IMR-90 (cell line): ENCODE measurements at places on chromosomes 5 and 9.

DNA sequence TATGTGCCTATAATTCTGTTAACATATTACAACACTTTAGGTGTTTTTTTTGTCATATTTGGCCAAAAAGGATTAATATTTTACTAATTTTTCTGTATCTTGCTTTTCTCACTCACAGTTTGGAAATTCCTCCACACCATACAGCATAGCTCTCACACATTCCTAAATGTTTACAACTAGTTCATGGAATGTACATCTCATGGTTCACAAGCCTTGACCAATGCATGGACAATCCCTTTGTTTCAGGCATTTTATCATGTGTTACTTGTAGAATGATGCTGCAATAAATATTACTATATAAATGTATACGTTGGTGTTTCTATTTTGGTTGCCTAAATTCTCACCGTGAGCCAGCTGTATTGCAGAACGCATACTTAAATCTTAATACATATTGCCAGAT, 80.5 kb upstream of the SPATA31C2 start:
- peak; percentile 80 for DNase-seq

- DNase-seq: no peak
Measured at GRCh38 chr5:39638813-39639212, 214.0 kb upstream of the DAB2 start.

DNA sequence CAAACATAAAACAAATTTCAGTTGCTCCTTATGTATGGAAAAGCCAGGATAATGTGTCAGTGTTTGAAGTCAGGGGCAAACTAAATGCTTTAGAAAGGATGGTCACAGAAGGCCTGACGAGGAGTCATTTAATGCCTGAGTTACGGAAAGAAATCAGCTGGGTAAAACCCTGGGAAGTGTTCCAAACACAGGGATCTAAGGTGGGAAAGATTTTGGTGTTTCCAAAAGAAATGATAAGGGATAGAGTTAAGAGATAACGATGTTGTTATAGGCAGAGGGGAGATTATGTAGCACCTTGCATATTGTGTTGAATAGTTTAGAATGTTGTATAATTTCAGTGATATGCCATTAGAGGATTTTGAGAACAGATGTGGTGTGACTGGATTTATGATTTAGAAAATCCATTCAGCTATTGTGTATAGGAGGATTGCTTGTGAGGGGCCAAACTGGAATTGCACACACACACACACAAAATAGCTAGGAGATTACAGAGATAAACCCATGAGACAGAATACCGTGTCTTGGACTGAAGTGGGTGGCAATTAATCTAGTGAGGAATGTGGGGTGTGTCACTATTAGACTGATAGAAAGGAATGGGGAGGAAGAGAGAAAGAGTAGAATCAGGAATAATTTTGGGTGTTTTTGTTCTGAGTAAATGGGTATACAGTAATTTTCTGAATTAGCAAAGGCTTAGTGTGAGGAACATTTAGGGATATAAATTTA, 274.2 kb upstream of the DAB2 start:
- no peak for DNase-seq

GRCh38 chr5:55993731-55994494, 850 bp downstream of the IL6ST start:
- no peak for DNase-seq

DNA sequence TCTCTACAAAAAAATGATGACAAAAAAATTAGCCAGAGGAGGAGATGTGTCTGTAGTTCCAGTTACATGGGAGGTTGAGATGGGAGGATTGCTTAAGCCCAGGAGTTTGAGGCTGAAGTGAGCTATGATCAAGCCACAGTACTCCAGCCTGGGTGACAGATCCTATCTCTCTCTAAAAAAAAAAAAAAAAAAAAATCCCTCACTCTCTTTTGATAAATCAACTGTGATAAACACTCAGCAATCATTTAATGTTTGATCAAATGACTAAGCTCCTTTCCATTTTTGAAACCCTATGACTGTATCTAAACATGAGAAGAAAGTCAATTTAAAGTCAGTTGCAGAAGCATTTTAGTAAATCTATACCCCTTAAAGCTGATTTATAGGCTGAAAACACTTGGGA, 112.1 kb upstream of the IL6ST start:
- no peak for DNase-seq

DNA sequence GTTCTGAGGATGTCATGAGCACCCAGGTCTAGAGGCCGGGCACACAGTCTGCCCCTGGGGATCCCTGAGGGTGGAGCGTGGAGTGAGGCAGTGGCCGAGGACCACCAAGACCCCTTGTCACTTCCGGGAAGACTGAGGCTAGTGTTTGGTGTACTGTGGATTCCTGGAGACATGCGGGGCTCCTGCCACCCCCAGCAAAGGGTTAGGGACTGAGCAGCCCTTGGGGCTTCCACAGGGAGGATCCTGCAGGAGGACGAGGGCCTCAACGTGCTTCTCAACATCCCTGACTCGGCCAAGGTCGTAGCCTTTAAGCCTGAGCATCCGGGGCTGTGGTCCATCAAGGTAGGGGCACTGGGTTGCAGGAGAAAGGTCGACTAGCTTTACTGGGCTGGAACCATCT, 29.9 kb downstream of the HMCN2 start:
- DNase-seq: no peak

DNA sequence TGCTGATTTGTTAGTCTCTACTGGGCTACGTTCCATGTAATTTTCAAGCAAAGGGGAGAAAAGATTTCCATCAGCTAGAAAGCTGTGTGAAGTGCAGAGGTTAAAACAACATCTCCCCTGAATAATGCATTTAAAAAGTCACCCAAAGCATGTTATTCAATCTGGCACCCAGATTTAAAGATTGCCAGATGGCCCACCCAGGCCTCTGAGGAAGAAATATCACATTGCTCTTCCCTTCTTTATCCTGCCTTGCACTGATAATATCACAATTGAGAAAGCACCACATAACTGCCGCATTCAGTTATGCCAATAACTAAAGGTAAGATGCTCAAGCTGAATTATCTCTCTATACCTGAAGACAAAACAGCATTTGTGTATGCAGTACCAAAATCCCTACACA, 119.4 kb upstream of the PUM3 start:
- DNase-seq: no peak

DNA sequence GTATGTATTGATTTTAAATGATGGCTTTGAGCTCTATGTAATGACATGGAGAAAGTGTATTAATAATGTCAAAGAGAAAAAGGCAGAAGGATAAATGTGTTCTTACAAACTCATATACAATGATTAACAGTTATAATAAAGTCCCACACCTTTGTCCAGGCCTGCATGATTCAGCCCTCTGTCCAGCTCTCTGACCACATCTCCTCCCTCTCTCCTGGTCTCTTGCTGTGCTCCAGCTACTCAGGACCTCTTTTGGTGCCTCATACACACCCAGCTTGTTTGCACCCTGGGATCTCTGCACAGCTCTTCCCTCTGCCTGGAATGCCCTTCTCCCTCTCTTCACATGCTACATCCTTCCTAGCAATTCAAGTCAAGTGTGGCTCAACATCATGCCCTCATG, 37.5 kb upstream of the DMRT1 start:
- DNase-seq: no peak

DNA sequence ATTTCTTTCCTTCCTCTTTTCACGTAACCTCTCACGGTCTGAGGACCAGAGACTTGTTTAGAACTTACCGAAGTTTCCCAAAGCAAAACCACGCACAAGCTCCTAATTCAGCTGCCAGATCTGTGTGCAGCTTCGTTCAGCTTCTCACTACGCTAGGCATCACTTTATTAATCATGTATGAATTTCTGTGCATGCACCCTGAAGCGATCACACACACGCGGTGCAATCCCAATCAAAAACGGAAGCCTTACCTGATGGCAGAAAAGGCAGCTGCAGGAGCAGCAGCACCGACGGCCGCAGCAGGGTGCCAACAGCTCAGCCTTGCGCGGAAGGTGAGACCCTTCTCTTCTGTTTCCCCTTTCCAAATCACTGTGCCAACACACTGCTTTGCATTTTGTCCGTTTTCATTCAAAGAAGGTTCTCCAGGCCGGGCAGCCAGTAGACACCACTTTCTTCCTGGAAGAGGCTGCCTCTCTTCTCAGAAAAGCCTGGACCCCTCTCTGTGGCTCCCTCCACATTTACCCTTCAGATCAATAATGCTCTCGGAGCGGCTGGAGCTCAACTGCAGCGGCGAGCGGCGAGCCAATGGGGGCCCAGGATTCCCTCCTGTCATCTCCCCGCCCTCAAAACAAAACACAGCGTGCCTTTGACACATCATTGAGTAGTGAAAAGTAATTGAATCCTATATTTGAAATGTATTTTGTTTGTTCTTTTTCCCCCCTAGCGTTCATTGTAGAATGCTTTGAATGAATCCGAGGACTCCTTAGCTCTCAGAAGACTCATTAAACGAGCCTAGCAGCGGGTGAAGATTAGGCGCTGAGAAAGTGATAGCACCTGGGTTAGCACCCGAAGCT, at the start of gene CDH12:
Gene CDH12 (minus strand): TSS at position 538 of the 854 bp plus-strand sequence.
- DNase-seq: no peak

- no peak for DNase-seq
Measured at GRCh38 chr5:75260708-75261107, 24.0 kb upstream of the ANKRD31 start.

- no peak for DNase-seq
Measured at GRCh38 chr5:117486261-117486660, 911.6 kb upstream of the SEMA6A start.

DNA sequence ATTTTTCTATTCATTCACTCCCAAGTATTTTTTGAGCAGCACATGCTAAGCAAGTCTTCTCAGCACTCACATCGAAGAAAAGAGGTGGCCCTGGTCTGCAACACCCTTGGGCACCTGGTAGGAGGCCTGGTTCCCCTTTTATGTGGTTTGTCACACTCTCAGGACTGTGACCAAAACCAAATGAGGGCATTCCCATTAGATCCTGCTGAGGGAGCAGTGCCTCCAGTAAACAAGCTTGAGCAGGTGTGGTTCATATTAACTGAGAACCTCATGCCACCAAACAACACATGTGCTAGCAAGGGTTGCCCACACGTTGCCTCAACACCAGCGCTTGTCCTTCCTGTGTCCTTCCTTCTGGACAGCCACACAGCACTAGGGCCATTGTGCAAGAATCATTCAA, 26.9 kb upstream of the SYK start:
- no peak for DNase-seq

- no peak for DNase-seq
Measured at GRCh38 chr5:67526793-67527192, 330.2 kb upstream of the CD180 start.

GRCh38 chr5:130365956-130366355, 461.7 kb downstream of the CHSY3 start:
- DNase-seq: no peak

DNA sequence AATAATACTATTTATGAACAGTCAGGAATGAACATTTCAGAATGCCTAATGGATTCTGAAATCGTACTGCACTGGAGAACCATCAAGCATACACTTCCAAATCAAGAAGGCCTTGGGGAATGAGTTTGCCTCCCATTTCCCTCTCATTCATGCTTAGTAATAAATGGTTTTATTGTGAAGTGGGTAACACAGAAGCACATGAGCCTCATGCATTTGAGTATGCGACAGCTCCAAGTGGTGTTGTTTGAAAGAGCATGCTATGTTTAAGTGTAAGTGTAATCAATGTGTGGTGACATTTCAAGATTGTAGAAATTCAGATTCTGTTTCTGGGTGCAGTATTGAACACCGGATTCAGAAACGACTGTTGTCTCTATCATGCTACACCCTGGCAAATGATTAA, 60.0 kb downstream of the SGCD start:
- DNase-seq: no peak

- DNase-seq: no peak
Measured at GRCh38 chr9:2791246-2791645, 52.6 kb downstream of the PUM3 start.

- DNase-seq: peak; percentile 1
Measured at GRCh38 chr9:112971415-112971814, 40.6 kb downstream of the ZNF883 start.

- DNase-seq: no peak
Measured at GRCh38 chr9:76528056-76528455, 69.1 kb downstream of the GCNT1 start.

- no peak for DNase-seq
Measured at GRCh38 chr5:50501491-50502228, 60.6 kb upstream of the EMB start.

DNA sequence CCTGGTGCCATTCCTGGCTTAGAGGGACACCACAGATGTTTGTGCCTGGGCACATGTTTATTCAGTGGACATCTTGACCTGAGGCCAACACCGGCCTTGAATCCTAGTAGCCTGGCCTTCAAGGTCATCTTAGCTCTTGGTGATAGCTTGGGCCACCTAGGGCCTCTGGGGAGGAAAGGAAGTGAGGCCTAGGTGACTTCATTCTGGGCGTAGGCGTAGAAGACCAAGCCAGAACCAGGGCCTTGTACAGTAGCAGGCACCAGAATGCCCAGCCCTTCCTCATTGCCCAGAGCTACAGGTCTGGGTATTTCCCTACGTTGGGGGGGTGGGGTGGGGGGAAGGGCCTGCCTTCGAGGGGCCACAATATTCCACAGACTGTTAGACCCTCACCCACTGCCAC, 33.8 kb downstream of the WNK2 start:
- no peak for DNase-seq

- no peak for DNase-seq
Measured at GRCh38 chr5:107402434-107403227, 268.1 kb downstream of the EFNA5 start.

DNA sequence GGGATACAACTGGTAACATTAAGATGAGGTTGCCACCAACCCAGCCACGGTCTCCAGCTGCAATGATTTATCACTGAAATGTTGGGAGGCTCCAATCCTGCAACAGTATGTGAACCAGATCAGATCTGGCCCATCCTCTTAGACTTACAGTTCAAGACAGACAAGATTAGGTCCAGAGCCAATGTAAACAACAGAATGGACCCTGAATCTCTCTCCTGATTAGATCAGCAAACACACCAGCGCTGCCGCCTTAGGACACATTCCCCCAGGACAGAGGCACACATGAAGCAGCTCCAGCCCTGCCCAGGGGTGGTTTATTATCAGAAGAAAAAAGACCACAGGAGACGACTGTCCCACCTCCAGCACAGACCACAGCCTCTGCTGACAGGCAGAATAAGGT, 82.1 kb downstream of the SLIT3 start:
- no peak for DNase-seq

DNA sequence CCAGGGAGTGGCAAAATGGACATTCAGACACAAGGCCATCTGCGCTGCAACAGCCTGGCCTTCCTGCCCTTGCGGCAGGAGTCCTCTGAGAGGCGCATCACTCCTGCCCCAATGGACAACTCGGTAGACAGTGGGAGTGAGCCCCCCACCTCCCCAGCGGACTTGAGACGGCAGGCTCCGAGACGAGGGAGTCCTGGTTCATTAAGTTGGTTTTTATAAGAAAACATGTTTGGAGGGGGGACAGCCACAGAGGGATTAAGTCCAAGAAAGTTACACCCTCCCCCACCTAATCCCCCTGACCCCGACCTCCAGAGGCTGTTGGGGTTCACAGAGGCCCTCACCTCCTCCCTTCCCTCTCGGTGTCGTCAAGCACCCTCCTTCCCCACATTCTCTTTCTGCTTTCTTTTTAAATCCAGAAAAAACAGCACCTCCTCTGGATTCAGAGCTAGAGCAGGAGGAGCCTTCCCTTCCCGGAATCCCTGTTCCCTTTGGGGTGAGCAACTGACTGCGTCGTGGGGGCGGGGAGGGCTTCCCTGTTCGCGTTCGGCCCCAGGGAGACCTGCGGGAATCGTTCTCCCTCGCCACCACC, 1.8 kb upstream of the EGR1 start:
- no peak for DNase-seq

GRCh38 chr5:55926476-55926875, 68.3 kb downstream of the IL6ST start:
- DNase-seq: no peak
